Activated CD4-positive, alpha-beta T cell treated with anti-CD3 and anti-CD28 coated beads for 36 hours (primary cell): ENCODE measurements at places on chromosomes 2 and 18. TPM values are rescaled to one million over a fixed set of nuclear protein-coding genes. Genes with fewer than 3 reads are reported as not detected.

Gene NEUROD1
- total RNA-seq = not detected

Gene ANKRD62
- total RNA-seq = not detected

DNA sequence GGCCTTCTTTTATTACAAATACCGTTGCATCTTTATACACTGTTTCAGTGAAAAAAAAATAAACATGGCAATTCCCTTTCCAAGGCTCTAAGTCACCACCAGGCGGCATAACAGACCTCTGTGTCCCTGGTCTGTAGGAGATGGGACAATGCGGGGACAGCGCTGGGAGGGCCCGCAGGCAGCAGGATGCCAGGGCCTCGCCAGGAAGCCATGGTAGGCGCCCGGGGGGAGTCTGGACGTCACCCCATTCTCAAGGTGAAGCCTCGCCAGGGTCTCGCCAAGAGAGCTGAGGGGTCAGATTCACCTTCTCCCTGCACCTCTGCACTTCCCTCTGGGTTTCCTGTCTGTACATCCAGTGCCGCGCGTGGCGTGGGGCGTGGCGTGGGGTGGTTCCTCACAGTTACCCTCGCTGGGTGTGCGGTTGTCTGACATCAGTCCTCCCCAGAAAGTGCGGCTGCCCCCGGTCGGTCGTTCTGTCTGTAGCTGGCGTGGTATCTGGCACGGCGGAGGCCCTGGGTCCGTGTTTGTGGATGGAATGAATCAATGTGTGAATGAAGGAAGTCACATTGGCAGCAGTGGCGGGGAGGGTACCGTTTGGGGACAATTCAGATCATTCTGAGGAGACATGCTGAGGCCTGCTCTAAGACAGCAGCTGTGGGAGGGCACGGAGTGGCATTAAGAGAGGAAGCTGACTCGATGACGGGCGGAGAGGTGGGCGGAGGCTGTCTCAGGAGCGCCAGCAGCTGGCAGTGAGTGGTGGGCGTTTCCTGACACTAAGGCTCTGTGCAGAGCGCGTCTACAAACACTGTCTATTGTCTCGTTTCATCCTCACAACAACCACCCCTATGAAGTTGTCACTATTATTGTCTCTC, 46.0 kb downstream of the LRRFIP1 start:
- H3K27ac ChIP-seq = peak overlapping the region; percentile 91
- H3K4me3 ChIP-seq = peak overlapping the region; percentile 74
- H3K4me1 ChIP-seq = peaks cover 49% of the 10 kb centered on the region
- H3K27me3 ChIP-seq = no peaks in the 10 kb centered on the region
- peak; percentile 96 for DNase-seq

GRCh38 chr2:112958428-112959108, 19.2 kb upstream of the IL36G start:
- no peaks in the 10 kb centered on the region for H3K27me3 ChIP-seq
- DNase-seq = peak; percentile 48
- no peaks in the 10 kb centered on the region for H3K4me1 ChIP-seq
- H3K36me3 ChIP-seq = no peaks in the 10 kb centered on the region

Gene MRPL19
- total RNA-seq = 72.4 TPM

DNA sequence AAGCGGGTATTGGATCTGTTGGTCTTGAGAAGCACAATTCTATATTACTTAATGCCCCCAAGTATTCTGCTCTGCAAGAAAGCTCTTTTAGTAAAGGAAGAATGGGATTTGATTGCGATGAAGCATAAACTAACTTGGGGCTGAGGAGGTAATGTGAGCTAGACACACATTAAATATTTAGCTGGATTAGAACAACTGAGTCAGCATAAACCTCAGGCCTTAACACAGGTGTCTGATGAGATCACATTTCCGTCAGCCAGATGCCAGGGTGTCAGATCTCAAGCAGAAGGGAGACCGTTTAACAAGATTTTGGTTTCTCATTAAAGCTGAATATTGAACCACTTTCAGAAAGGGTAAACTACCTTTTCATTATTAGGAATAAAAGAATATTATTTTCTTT, 94.5 kb downstream of the GYPC start:
- peaks cover 6% of the 10 kb centered on the region for H3K4me1 ChIP-seq
- H3K27me3 ChIP-seq = no peaks in the 10 kb centered on the region
- H3K4me3 ChIP-seq = no peak overlapping the region
- no peak overlapping the region for H3K27ac ChIP-seq
- H3K36me3 ChIP-seq = no peaks in the 10 kb centered on the region
- DNase-seq = no peak

Gene ITPRIPL1
- 24.8 TPM for total RNA-seq

DNA sequence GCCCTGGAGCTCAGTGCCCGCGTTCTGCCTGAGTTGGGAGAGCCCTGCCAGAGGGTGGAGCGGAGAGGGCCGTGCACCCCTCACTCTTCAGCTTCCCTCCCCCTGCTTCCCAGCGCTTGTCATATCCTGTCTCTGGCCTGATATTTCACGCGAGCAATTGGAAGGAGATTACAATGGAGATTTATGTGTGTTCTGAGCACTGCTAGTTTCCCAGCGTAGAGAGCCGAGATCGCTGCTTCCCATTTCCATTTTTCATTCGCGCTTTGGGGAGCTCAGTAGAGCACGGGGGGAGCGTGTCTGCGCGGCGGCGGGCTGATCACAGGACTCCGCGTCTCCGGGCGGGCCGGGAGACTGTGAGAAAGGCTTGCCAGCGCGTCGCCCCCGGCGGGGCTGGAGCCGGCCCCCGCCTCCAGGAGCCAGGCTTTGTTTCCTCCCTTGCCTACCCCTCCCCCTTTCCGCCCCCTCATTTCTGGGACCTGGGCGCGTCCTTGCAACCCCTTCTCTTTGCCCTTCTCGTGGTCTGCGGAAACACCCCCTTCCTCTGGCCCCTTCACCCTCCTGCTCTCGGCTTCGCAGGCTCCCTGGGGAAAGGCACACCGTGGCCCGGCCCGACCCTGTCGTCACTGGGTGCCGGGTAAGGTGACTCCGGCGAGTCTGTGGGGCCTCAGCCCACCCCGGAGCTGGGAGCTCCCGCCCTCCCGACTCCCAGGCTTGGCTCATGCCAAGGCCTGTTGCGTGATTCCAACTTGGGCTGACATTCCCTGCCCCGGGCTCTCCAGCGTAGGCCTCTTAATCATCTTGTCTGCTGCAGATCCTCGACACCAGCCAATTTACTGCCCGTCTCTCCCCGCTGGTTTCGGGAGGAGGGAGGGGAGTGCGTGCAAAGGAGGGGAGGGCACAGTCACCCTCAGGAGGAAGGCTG, 5.8 kb downstream of the DLX2 start:
- peaks cover 61% of the 10 kb centered on the region for H3K27me3 ChIP-seq
- DNase-seq = peak; percentile 37
- H3K4me3 ChIP-seq = peak overlapping the region; percentile 22
- H3K36me3 ChIP-seq = no peaks in the 10 kb centered on the region
- H3K27ac ChIP-seq = no peak overlapping the region

Gene B3GNT7
- not detected for total RNA-seq

GRCh38 chr2:10486091-10486490, 38.0 kb upstream of the ODC1 start:
- H3K4me3 ChIP-seq = no peak overlapping the region
- DNase-seq = no peak
- H3K27ac ChIP-seq = no peak overlapping the region
- H3K4me1 ChIP-seq = peaks cover 11% of the 10 kb centered on the region
- no peaks in the 10 kb centered on the region for H3K36me3 ChIP-seq

- H3K27me3 ChIP-seq = no peaks in the 10 kb centered on the region
- H3K27ac ChIP-seq = no peak overlapping the region
- no peak overlapping the region for H3K4me3 ChIP-seq
- DNase-seq = peak; percentile 18
These were observed 1191.9 kb upstream of the SLC39A10 start for GRCh38 chr2:194464964-194465638.
